SHP77 treated with DMSO at 0.1 percent for 48 hours (cell line): ENCODE measurements at places on chromosomes 5 and 9.
A peak's percentile ranks its signal among the peaks of the same experiment; 100 is the strongest.

DNA sequence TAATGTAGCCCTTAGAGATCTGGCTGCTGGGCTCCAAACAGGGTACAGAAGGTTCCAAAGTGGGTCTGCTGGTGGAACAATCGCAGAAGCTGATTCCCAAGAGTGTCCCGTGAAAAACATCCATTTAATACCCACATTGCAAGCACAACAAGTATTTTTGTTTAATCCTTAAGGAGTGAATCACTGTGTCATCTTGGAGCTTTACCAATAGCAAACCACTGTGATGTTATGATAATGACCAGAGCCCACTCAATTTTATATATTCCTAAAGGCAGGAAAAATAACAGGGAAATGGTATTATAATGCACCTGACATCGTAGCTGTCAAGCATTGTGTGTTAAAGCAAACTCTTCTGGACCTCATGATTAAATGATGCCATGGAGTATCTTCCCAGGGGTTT lies 291.9 kb downstream of the FBXL7 start:
- no peak for DNase-seq

DNA sequence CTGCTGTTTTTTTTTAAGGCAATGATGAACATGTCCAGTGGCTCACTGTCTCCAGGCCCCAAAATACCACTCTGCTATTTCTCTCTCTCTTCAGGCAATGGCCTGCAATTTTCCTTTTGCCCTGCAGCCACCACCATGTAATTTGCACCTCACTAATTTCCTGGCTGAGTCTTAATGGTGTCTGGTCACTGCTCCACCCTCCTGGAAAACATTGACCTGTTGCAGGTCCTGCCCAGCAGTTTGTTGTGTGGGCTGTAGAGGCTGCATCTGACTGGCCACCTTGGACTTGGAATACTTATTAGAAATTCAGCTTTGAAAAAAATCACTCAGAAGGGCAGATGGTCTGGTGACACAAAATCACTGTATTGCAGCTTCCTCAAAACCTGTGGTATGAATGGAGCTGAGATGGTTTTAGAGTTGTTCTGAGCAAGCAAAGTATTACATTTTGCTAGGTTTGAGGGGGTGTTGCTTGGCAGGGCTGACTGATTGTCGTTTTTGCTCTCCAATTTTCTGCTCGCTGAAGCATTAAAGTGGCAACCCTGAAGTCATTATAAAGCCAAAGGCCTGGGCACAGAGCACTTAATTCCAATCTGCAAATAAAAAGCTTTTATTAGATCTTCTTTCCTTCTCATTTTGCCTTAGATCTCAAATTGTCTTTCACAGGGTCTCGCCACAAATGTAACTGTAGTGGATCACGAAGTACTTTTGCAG lies 134.8 kb downstream of the TMEM174 start:
- no peak for DNase-seq

- no peak for DNase-seq
Observed at GRCh38 chr9:106981396-106982287, 118.7 kb downstream of the ZNF462 start.

DNA sequence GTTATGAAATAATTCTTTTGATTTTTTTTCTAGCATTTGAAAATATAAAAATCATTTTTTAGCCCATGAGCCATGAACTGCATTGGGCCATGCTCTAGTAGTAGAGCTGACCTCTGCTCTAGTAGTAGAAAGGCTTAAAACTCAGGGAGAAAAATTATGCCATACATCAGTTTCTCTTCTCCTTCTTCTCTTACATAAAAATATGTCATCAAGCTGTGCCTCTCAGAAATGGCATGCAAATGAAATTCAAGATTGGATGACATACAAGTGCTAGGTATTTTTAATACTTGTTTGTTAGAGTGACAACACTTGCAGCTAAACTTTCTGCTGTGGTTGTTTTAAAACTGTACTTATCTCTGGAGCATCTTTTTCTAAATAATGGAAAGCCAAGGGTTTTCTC lies 42.1 kb upstream of the TMOD1 start:
- no peak for DNase-seq

GRCh38 chr9:34086864-34087263 lies 38.2 kb upstream of the UBAP2 start:
- no peak for DNase-seq

DNA sequence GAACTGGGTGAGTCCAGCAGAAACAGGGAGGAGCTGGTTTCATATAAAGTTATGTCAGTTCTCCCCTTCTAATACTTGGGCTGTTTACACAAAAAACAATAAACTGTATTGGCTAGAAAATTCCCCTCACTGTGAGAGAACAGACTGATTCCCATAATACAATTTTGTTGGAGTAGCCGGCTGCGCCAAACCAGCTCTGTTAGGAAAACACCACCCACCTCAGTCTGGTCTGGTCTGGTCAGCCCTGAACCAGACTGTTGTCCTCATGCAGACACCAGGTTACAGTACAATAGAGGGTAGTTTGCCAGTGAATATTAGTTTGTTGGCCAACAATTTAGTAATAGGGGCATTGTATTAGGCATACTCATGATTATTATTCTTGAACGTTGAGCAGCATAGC lies 356.4 kb downstream of the EFNA5 start:
- no peak for DNase-seq

DNA sequence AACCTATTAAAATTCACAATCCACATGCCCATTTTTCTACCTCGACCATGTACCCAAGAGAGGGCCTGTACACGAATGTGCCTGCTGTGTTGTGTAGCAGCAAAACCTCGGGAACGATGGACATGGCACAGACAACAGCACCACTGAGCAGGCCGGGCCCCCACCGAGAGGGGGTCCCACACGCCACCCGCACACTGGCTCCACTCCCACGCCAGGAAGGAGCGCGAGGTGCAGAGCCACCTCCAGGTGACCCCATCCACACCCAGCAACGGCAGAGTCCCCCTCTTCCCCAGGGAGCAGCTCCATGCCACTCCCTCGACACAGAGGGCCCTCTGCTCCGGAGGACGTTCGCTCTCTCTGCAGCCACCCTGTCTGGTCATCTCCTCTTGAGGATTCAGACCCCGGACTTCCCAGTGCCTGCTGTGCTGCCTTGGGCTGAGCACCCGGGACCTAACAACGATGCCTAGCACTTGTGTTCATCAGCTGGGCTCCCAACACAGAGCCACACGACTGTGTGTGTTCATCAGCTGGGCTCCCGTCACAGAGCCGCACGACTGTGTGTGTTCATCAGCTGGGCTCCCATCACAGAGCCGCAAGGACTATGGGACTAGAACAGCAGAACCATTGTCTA lies 25.3 kb upstream of the ADAMTS2 start:
- DNase-seq = no peak

- no peak for DNase-seq
Observed at GRCh38 chr5:33892620-33893137, 889 bp upstream of the ADAMTS12 start.

DNA sequence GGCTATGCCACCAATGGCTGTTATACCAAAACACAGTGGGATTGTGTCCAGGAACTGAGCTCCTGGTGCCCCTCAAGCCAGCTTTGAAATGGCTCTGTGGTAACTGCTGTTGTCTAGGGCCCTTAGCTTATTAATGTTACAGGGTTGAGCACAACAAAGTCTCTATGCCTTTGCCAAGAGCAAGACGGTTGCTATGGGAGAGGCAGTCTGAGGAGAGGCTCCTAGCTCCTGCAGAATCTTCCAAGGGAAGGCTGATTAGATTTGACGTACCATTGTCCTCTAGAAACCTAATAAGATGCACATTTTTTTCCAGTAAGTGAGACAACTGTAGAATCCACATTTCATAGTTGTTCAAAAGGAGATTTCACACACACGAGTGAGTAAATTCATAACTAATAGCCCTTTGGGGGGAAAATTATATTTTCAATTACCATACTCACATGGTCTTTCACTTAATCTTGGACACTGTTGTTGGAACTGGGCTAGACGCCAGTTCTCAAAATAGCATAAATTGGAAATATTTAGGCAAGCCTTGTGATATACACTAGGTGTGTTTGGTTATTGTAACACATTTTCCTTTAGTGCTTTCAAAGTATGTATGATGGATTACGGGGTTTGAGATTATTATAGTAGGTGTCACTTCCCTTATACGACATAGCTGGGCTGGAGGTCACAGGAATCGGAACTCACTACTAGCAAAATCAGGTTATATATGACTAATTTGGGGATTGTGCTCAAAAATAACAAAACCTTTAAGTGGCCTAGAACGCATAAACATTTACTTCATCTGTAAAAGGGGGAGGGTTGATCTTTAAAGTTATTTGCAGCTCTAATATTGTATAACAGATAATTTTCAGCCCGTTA lies 186.3 kb upstream of the EGFLAM start:
- DNase-seq = no peak

DNA sequence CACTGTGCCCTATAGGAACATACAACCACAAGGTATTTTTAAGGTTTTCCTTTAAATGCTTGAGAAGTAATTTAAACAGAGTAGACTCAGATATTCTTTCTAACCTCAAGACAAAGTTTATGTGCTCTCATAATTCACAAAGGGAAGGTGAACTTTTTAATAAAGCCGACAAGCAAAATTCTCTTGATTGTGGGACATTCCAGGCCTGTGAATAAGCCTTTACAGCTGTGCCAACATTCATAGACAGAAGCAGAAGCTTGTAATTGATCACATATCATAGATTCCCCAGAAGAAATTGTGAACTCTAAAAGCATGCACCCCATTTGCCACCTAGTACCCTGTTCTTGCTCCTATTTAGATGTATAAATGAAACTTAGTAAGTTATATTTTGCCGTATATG lies 1107.8 kb upstream of the SEMA6A start:
- no peak for DNase-seq

DNA sequence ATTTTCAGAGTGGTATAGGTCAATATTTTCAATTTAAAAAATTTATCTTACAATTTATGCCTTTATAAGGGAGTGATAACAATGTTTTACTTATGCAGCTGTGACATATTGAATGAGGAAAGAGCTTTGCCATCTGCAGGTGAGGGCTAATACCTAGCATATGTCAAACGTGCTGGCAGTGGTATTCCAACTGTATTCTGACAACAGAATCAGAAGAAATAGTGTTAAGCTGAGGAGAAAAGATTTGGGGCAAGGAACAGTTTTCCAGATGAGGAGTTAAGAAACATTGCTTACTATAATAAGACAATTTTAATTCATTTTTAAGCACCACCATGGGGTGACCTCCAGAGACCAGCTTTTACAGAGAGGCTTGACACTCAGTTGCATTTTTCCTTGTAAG lies 267.8 kb upstream of the ZNF608 start:
- no peak for DNase-seq

GRCh38 chr9:127898433-127899127 lies 823 bp downstream of the ST6GALNAC6 start:
- no peak for DNase-seq

- no peak for DNase-seq
Observed at GRCh38 chr9:121671612-121672155, 20.2 kb downstream of the DAB2IP start.

- no peak for DNase-seq
Observed at GRCh38 chr5:122673343-122673742, 101.5 kb upstream of the SNX2 start.

DNA sequence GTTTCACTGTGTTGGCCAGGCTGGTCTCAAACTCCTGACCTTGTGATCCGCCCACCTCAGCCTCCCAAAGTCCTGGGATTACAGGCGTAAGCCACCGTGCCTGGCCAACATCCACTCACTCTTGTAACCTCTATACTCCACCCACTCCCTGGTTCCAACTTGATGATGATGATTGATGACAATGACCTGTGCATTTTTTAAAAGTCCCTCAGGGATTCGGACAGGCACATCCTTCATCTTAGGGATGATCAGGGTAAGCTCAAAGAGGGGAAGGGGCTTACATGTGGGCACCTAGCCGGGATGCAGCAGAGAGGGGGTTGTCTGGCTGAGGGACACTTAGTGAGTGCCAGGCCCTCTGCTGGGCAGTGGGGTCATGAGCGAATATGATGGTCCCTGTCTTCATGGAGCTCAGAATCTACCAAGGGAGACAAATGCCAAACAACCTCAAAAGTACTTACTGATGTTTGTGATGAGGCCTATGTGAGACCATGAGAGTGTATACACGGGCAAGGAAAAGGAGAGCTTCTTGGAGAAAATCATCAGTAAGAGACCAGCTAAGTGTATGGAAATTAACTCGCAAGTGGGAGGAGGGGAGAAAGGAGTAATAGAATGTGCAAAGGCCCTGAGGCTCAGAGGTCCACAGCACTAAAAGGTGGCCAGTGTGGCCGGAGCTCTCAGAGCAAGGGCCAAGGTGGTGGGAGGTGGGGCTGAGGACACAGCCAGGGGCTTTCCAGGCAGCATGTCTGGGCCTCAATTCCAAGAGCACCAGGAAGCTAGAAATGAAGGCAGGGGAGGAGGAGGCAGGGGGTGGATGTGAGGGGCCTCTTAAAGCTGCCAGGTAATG lies 27.4 kb downstream of the LHX2 start:
- DNase-seq = no peak

GRCh38 chr9:132166599-132166998 lies 4.7 kb downstream of the NTNG2 start:
- DNase-seq = no peak

DNA sequence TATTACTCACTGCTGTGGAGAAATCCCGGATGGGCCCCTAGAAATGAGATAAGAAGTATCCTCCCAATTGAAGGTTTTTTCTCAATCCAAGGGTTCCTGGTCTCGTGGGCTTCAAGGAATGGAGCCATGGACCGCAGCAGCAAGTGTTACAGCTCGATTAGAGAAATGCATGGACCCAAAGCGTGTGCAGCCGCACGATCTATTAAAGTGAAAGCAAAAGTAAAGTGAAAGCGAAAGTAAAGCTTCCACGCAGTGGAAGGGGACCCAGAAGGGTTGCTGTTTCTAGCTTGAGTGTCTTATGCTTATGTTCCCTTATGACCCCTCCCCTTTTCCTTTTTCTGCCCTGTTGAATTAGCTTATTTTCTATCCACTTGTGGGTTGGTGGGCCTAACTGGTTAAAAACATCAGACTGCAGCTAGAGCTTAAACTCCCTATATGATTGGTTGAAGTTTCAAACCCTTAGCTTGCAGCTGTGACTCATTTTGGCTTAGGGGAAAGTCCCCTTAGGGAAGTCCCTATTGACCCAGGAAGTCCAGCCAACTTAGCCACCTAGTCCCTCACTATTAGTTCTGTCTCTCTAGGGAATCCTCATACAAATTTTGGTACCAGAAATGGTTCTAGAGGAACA lies 1111.8 kb downstream of the TAF11L14 start:
- peak; percentile 76 for DNase-seq

DNA sequence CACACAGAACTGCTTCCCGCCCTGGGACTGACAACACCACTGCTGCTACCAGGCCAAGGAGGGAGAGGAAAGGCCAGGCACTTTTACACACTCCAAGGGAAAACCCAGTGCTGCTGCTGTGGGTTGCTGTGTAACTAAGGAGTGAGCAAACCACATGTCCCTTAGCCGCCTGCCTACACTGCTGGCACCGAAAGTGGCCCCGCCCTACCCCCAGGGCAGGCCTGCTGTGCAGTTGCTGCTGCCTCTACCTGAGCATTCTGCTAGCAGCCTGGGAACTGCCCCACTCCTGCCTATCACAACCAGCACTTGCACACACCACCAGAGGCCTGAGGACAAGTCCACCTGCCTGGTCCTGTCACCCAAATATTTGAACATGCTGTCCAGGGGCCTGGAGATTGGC lies 740.9 kb downstream of the DTWD2 start:
- DNase-seq = no peak

DNA sequence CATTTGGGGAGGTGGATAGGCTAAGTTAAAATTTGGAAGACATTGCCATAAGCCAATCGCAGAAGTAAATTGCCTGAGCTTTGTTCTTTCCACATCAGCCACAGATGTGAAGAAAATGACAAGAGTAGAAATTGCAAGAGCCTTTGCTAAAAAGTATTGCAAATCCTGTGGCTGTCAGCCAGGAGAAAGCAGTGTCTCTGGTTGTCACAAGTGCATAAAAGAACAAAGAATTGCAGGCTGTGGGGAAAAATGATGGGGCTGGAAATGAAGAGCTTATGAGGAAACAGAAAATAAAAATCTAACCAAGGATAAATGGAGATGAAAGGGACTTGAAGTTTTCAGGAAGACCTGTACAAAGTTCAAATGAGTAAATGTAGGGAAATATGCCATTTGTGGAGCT lies 344.8 kb downstream of the CSNK1G3 start:
- no peak for DNase-seq
